ENCODE measurements at places on chromosomes 2 and 18.
A peak's percentile ranks its signal among the peaks of the same experiment; 100 is the strongest.

DNA sequence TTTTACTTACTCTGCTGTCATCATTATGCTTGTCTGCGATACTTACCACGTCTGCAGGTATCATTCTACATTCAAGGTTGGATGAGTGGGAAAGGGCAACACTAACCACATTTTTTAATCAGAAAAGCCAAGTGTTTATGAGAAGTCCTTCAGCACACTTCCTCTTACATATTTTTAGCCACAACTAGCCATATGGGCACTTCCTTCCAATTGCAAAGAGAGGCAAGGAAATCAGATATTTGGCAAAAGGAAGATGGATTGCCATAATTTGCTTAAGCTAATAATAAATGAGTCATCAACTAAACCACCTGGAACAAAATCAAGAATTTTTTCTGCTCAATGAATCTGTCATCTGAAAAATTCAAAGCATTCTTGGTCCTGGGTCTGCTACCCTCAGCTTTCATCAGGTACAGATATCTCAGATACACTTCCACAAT is 16.7 kb upstream of the MRO start:
- peak; percentile 64 for DNase-seq

DNA sequence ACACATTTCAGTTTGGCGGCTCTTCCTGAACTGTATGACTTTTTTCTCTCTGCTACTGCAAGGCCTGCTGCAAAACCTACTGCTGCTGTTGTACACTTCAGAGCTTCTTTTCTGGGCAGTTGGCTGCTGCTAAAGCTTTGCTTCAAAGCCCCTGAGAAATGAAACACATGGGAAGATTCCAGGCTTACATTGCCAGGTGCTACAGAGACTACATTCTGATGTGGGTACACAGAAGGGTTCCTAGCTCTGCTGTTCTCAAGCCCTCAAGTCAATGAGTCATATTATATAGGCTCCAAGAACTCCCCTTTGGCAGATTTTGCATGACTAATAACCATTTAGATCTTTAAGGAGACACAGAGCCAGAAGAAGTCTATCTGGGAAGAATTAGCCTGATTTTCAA is 12.9 kb upstream of the PGAP1 start:
- DNase-seq = no peak

DNA sequence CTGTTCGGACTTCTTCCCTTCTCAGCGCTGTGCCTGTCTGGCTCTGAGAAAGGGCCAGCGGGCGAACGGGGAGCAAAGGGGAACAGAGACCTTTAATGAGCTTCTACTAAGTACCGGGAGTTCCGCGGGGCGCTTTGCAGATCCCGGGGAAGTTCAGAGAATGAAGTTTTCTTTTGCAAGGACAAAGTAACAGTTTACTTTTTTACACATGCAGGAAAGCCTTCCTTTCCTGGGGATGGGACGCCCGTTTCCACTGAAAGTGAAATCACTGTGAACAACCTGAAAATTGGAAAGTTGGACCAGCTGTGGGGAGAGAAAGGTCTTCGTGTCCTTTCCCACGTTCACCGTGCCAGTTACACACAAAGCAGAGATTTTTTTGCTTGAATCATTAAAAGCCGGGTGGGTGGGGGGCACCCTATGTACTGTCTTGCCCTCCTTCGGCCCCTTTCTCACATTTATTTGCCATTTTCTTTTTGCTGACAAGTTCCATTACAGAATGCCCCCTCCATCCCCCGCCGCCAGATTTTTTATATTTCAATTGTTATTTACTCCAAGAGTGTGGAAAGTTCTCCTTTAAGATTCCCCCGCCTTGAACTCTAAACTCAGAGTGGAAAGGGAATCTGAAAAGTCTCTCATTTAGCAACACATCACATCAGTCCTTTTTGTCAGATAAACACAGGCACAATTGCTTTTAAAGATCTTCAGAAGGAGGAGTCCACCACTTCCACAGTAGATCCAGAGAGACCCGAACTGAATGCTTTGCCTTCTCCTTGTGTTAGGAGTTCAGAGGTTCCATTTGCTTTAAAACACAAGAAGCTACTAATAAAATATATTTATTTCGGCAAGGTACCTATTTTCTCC is 1.1 kb upstream of the FN1 start:
- peak; percentile 19 for DNase-seq

GRCh38 chr18:22528291-22528690 is 110.6 kb upstream of the CTAGE1 start:
- no peak for DNase-seq

Data from inflammatory macrophage (primary cell).